ENCODE measurements at places on chromosomes 11 and 22. TPM values are rescaled to one million over a fixed set of nuclear protein-coding genes. Genes with fewer than 3 reads are reported as not detected.

The C11orf54 gene
- total RNA-seq, result 12.5 TPM

DNA sequence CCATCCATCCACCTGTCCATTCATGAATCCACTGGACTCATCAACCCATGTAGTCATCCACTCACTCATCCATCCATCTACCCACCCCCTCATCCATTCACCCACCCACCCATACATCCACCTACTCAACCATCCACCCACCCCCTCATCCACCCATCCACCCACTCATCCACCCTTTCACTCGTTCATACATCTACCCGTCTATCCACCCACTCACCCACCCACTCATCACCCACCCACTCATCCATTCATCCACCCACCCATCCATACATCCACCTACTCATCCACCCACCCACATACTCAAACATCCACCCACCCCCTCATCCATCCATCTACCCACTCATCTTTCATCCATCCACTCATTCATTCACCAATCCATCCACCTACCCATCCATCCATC lies 37.7 kb downstream of the RTL6 start:
- no peaks in the 10 kb centered on the region for H3K36me3 ChIP-seq
- DNase-seq, result no peak
- H3K4me3 ChIP-seq, result no peak overlapping the region
- no peak overlapping the region for H3K27ac ChIP-seq
- H3K4me1 ChIP-seq, result no peaks in the 10 kb centered on the region

DNA sequence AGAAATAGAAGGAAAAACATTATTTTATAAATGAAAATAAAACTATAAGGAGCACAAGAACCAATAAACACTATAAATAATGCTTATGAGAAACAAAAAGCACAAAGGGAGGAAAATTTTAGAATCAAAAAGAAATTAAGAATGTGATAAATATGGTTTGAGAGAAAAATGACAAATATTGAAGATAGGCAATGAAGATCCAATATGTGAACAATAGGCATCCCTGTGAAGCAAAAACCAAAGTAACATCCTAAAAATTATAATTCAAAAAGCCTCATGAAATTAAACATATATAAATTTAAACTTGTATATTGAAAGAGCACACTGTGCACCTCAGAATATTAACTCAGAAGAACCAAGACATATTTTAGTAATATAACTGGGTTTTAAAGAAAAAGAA lies 216.2 kb downstream of the GRIK4 start:
- H3K36me3 ChIP-seq, result no peaks in the 10 kb centered on the region
- no peak for DNase-seq
- no peak overlapping the region for H3K27ac ChIP-seq
- H3K27me3 ChIP-seq, result no peaks in the 10 kb centered on the region
- H3K4me1 ChIP-seq, result no peaks in the 10 kb centered on the region

DNA sequence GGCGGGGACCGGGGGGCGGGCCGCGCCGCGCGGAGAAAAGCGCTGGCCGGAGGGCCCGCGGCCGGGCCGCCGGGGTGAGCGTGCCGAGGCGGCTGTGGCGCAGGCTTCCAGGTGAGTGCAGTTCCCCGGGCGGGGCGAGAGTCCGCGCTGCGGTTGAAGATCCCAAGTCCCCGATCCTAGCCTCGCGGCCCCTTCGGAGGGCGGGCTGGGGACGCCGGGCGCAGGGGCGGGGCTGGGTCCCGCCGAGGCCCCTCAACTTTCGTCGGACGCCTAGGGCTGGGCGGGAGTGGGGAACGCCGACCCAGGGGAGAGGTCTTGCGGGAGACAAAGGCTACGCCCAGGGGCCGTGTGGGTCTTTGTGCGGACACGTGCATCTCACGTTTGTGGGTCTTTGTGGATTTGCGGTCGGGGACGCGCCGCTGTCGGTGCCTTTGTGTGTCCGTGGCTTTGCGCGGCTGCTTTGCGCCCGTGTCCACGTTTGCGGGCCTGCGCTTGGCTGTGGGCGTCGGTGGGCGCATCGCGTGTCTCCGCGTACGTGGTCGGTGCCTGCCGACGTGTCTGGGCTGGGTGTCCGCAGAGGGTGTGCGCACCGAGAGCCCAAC lies at the start of gene TSKU:
Gene TSKU, plus strand, starts transcription at position 63 of the 602 bp plus-strand sequence. CDS start 12,261 bp downstream, outside the sequence.
- peaks cover 5% of the 10 kb centered on the region for H3K4me1 ChIP-seq
- H3K27ac ChIP-seq, result peak within 1 kb of the TSS; percentile 78
- DNase-seq, result peak; percentile 44
- no peaks in the 10 kb centered on the region for H3K27me3 ChIP-seq

DNA sequence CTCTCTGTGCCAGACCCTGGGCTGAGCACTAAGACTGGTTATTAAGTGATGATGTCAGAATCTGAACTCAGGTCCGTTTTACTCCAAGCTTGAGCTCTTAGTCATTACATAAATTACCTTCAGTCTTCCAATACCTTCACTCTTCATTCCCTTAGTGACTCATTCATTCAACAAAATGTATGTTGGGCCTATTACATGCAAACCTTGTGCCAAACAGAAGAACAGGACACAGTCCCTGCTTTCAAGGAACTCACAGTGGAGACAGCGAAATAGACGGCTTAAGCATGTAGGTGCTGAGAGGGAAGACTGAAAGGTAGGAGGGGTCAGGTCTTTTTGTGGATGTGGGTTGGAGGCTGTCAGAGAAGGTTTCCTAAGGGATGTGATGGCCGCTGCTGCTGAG lies 3.3 kb downstream of the KCTD14 start:
- H3K27me3 ChIP-seq, result no peaks in the 10 kb centered on the region
- H3K36me3 ChIP-seq, result no peaks in the 10 kb centered on the region
- no peak overlapping the region for H3K27ac ChIP-seq
- H3K4me1 ChIP-seq, result peaks cover 9% of the 10 kb centered on the region
- DNase-seq, result no peak
- H3K4me3 ChIP-seq, result no peak overlapping the region

DNA sequence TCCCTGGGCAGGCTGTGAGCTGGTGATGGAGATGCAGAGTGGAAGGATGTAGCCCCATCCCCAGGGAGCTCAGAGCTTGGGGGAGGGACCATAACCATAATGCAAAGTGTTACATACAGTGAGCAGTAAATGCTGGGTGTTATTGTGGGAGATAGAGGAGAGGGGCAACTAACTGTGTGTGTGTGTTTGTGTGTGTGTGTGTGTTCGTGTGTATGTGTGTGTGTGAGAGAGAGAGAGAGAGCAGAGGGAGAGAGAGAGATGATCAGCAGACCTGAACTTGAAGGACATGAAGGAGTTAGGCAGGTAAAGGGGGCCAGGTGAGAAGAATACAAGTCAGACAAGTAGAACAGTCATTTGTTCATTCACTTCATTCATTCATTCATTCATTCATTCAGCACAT lies 74.2 kb downstream of the CACNG2 start:
- no peaks in the 10 kb centered on the region for H3K4me1 ChIP-seq
- DNase-seq, result no peak
- H3K4me3 ChIP-seq, result no peak overlapping the region
- H3K27ac ChIP-seq, result no peak overlapping the region
- no peaks in the 10 kb centered on the region for H3K27me3 ChIP-seq

GRCh38 chr11:121696931-121697670 lies 244.3 kb upstream of the SORL1-AS1 start:
- H3K27me3 ChIP-seq, result peaks cover 6% of the 10 kb centered on the region
- H3K4me3 ChIP-seq, result no peak overlapping the region
- no peaks in the 10 kb centered on the region for H3K4me1 ChIP-seq
- H3K27ac ChIP-seq, result peak overlapping the region; percentile 74
- DNase-seq, result no peak

GRCh38 chr11:23897453-23898286 lies 599.2 kb upstream of the LUZP2 start:
- no peaks in the 10 kb centered on the region for H3K36me3 ChIP-seq
- no peak overlapping the region for H3K27ac ChIP-seq
- no peaks in the 10 kb centered on the region for H3K4me1 ChIP-seq
- no peak for DNase-seq
- no peaks in the 10 kb centered on the region for H3K27me3 ChIP-seq

Data from pancreas (tissue), 10 donors.